ENCODE measurements at places on chromosomes 5 and 9.
A peak's percentile ranks its signal among the peaks of the same experiment; 100 is the strongest.

GRCh38 chr5:172541099-172541772 lies 86.9 kb upstream of the SH3PXD2B start:
- no peak for DNase-seq

GRCh38 chr5:15791274-15791673 lies 291.3 kb downstream of the FBXL7 start:
- DNase-seq = no peak

DNA sequence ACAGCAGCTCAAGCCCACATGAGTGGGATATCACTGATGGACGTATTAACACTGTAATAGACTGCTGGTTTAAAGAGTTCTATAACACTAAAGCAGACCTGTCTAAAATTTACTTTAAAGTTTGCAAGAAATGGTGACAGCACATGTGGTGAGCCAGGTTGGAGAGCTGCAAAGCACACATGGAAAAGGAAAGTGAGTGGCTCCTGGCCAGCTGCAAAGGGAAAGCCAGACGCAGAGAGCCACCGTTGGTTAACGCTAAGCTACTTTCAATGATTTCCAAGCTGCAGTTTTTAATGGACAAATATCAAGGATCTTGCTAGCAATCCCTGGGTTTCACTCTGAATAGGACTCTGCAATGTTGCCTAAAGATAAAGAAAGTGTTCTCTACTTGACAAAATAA lies 89.9 kb downstream of the CTNND2 start:
- DNase-seq = no peak

DNA sequence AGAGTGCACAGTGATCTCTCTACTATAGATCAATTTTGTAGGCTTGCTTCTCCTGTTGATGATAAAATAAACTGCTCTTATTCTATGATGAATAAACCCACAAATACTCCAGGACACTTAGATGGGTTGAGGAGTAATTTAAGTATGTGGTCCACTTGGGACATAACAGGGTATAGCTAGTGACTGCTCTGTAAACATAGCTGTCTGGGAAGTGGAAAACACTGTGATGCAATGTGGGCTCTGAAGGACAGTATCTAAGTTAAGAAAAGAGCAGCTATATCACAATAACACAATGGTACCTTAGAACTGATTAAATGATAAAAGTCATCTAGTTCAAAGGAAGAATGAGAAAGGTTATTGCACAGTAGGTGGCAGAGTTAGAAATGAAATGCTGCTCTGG lies 294.3 kb upstream of the HAPLN1 start:
- DNase-seq = no peak

- no peak for DNase-seq
Measured at GRCh38 chr5:3024976-3025375, 273.5 kb upstream of the IRX2 start.

DNA sequence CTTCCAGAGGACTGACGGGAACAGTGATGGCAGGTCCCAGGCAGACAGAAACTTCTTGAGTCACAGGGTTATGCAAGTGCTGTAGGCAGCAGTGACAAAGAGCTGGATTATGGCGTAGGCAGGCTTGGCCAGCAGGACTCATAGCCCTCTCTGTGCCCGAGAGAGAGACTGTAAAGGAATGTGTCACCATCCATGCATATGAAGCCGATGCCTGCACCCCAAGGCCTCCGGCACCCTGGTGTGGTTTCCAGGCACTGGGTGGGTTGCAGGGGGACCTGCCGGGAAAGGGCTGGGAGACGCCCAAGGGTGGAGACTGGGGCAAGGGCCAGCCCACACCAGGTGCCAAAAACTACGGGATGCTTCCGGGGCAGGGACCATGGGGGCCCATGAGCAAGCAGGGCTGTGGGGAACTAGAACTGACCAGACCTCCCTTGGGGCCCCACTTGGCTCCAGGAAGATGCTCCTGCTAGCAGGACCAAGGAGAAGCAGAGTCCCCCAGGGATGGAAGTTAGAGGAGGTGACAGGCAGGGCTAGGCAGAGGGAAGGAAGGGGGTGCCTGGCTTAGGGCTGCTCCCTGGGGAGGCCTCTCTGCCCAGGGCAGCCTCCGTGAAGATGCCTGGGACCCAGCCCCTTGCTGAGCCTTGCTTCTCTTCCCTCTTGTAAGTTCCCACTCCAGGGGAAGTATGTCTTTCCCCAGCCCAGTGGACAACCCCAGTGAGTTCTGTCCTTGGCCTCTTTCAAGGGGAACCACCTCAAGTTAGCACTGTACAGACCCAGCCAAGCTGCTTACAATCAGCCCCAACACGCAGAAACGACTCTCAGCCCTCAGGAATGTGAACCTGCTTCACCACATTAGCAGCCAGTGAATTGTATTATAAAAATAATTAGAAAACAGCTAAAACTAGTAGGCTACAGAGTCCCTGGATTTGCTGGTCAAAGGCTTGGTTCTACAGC lies 10.5 kb upstream of the IPPK start:
- DNase-seq = peak; percentile 17

DNA sequence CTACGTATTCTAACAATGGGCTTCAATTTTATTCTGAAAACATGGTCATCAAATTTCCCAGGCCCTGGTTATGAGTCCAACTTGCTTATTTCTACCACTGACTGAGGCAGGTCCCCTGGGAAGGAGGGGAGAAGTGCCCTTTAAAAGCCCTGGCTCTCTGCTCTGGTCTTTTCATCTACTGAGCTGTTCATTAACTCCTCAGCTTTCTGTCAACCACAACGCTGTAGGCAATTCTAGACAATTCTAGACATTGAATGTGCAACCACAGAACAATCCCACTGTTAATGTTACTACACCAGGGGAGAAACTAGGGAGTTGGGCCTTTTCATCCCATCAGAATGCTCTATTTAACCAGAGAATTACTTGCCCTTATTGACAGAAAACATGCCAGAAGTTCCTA lies 10.0 kb downstream of the MOCS2 start:
- no peak for DNase-seq

DNA sequence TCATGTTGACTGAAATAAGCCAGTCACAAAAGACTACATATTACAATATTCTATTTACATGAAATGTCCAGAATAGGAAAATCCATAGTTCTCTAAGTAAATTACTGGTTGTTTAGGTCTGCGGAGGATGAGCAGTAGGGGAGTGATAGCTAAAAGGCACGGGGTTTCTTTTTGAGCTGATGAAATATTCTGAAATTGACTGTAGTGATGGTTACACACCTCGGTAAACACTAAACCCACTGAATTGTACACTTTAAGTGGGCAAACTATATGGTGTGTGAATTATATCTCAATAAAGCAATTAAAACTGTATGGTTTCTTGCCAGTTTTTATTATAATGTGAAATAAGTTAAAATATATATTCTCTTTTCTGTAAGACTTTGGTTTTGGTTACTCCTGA lies 77.7 kb upstream of the TMED7 start:
- no peak for DNase-seq

DNA sequence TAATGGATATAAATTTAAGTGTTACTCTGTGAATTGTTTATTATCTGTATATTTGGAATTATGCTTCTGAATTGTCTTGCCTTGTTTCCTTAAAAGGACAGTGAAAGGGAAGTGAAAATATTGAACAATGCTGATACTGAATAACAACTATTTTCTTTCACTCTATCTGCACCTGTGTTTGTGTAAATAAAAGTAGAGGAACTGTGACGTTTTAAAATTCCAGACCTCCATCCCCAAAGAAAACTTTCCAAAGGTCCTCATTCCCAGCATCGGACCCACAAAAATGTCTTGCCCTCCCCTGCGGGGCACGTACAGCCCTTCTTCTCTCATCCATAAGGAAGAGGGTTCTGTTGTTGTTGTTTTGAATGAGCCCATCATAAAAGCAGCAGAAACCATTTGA lies 100.0 kb downstream of the NLN start:
- DNase-seq = no peak

DNA sequence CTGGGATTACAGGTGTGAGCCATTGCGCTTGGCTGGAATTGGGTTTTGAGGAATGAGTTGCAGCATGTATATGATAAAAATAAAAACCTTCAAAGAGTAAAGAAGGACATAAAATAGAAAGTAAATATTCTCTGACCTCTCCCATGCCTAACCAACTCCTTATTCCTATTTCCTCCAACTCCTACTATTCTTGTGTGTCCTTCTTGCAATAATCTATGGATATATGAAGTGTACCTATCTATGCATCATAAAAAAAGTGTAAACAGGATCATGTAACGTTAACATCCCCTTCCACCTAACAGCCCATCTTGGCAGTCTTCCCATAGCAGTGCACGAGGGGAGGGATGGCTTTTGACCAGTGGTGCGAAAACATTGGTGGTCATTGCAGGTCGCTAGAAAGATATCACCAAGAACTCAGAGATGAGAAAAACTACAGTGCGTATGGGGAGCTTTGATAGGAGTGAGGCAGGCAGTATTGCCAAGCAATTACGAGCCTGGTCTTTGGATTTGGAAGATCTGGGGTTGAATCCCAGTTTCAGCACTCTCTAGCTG lies 69.9 kb downstream of the PPARGC1B start:
- DNase-seq = no peak

GRCh38 chr9:3023449-3023848 lies 179.6 kb upstream of the PUM3 start:
- no peak for DNase-seq

GRCh38 chr9:17082343-17083064 lies 52.3 kb upstream of the CNTLN start:
- peak; percentile 1 for DNase-seq

DNA sequence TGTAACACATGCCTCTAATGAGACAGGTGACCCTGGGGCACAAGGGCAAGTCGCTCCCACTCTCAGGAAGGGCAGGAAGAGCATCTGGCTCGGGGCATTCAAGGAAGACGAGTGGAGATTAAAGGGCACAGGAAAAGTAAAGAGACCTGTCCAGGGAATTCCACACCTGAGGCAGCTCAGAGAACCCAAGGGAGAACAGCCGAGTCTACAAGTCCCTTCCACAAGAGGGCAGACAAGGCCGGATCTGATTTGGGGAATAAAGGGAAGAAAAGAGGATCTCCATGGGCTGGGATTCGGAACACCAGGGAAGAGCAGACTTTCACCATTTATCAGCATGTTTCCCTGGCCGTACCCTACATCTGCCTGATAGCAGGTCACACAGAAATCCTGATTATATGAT lies 28.1 kb downstream of the GPX3 start:
- DNase-seq = peak; percentile 57

GRCh38 chr5:154039458-154039829 lies 677 bp downstream of the MFAP3 start:
- no peak for DNase-seq

DNA sequence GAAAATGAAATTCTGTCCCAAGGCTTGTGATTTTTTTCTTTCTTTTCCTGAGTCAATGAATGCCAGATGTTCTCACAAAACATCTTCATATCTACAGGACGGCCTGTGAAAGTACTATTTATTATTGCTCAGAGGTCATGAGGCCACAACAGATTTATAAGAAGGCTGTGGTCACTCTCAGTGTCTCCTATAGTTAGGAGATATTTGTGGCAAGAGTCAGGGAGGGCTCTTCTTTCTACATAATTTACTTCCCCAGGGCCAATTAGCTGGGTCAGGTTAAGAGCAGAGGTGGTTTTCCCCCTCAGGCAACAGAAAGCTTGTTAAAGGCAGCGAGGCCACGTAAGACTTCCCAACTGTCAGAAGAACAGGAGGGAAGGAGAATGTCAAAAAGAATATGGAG lies 248.7 kb downstream of the SLIT3 start:
- no peak for DNase-seq

DNA sequence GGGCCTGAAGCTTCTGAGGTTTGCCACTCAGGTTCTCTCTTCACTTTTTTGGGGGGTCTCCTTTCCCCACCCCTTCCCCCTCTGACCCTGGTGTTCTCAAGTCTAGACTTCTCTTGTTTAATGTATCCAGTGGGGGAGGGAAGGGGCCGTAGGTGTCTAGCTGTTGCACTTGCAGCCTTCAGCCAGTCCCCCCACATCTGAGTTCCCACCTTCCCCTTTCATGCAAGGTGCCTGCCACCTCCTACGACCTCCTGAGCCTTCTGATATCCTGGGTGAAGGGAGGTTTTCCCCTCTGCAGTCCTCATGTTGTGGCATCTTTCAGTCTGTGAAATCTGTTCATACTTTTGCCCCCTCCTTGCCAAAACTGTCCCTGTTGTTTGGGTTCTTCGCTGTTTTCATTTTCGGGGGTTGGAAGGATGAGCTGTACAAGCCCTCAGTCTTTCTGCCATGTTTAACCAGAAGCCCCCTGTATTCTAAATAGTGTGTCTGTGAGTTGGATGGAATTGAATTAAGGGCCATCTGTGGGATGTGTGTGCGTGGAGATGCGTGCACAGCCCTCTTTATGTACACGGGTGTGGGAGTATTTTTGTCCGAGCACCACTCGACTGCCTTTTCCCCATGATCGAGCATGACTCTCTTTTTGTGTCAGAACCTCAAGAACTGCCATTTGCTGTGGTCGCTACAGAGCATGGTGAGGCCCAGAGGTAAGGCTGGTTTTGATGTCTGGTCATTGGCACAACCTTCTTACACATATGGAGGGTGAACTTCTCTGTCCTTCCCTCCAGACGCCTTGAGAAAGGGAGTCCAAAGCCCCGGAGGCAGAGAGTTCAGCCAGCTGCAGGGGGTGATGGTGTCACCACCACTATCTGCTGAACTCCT lies 23.6 kb downstream of the PRRC2B start:
- DNase-seq = no peak

GRCh38 chr9:96187151-96187555 lies 114.8 kb downstream of the HSD17B3 start:
- no peak for DNase-seq

DNA sequence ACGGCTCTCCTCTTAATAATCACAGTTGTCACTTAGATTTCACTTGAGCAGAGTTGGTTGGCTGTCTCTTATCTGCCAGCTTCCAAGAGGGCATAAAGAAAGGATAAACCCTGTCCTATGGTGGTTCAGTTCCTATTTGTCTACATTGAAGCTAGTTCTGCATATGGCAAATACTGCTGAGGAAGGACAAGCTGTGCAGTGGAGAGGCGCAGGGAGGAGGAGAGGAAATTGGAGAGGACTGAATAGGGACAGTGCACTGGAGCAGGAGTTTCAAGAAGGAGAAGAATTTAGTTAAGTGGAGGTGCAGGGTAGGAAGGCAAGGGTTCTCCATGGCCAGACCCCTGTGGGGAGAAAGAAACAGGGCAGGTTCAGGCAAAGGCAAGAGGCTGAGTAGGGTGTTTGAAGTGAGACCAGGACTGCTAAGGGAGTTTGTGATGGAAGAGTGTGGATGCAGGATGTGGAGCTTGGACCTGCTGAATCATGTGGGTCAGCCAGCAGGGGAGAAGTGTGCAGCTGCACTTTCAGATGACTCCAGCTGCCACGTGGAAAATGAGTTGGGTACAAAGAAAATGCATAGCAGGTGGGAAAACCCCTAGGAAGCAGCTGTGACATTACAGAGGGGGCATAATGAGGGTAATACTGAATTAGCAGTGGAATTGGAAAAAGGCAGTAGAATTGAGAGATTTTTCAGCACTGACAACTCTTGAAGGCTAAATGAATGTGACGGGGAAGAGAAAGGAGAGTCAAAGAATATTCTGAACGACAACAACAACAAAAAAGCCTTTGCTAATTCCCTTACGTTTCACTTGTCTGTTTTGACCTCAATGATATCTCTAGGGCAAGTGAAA lies 66.8 kb downstream of the MAMDC2 start:
- peak; percentile 42 for DNase-seq

DNA sequence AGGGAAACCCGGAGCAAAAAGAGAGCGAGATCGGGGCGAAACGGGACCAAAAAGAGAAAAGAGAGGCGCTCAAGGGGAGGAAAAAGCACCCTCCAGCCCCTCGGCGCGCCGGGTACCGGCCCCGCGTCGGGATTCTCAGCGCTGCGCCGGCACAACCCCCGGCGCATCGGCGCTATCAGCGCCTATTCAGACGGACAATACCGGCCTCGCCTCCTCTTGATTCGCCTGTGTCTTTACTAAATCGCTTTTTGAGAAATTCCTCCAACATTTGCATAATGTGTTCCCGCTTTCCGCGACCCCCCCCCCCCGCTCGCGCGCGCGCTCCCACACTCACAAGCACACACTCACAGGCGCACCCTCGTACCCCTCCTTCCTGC lies 578 bp downstream of the LHX6 start:
- DNase-seq = no peak

Data from ELR (cell line).